ENCODE measurements at places on chromosomes 11 and 22.
A peak's percentile ranks its signal among the peaks of the same experiment; 100 is the strongest.

DNA sequence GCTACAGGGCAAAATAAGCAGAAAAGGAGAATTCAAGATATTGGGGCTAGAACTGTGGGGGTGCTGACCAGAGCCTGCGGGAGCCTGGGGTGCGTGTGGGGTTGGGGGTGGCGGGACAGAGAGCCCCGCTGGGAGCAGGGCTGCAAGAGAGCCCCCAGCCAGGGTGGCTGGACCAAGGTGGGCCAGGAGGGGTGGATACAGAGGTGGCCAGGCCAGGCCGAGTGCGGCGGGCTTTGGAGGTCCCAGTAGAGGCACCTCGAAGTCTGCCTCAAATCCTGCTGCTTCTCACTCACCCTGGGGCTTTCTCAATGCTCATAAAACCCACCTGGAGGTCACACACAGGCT, 16.9 kb upstream of the MUC5B start:
- no peak for DNase-seq

DNA sequence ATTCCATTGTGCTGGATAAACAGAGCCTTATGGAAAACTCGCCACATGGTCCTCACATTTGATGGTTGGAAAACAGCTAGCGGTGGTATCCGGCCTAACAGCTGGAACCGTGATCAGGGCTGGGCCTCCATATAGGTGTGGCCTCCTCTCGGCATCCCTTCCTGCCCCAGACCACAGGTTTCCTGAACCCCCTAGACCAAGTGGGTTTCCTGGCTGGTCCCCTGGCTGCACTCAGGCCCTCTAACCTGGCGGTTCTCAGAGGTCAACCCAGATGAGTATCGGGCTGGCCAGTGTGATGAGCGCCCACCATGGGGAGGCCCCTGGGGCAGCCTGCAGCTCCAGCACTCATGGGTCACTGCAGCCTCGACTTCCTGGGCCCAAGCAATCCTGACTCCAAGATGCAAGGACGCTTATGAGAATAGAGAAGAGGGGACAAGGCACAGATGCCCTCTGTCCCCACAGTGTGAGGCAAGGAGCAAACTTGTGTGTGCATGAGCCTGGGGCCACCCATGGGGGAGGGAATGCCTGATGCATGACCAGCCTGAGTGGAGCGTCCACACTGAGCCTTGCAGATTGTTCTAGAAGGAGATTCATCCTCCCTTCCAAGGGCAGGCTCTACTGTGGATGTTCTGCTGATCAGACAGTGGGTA, 53.4 kb upstream of the WNT7B start:
- no peak for DNase-seq

DNA sequence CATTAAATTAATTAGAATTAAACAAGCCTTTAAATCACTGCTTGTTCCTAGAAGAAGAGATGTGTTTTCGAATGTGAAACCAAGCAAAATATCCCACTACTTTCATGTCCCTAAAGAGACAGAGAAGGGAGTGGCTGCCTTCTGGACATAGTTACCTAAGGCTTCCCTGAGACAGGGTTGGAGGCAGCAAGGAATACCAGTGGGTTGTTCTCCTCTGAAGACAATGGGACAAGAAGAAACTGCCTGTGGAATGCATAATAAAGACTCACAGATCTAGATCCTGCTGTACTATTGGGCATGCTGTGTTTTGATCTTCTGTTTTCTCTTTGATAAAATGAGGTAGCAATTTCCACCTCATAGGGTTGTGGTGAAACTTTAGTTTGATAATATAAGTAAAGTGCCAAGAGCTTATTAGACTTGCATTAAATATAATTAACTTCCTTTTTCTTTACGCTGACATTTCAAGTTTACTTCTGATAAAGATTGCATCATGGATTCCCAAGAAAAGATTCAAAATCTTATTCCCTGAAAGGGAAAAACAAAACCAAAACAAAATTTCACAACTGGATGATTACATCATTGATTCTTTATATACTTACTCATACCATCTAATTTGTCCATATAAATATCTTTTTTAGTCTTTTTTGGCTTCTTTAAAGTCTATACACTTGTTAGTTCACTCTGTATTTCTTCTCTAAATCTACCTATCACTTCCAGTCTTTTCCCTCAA, 621.3 kb downstream of the ETS1 start:
- peak; percentile 23 for DNase-seq

GRCh38 chr11:12871241-12871640, 137.9 kb upstream of the RASSF10 start:
- DNase-seq, result no peak

GRCh38 chr11:30000986-30001750, 15.7 kb downstream of the KCNA4 start:
- no peak for DNase-seq

- DNase-seq, result no peak
These were observed 120.7 kb downstream of the PLEKHA7 start for GRCh38 chr11:16893456-16894066.

DNA sequence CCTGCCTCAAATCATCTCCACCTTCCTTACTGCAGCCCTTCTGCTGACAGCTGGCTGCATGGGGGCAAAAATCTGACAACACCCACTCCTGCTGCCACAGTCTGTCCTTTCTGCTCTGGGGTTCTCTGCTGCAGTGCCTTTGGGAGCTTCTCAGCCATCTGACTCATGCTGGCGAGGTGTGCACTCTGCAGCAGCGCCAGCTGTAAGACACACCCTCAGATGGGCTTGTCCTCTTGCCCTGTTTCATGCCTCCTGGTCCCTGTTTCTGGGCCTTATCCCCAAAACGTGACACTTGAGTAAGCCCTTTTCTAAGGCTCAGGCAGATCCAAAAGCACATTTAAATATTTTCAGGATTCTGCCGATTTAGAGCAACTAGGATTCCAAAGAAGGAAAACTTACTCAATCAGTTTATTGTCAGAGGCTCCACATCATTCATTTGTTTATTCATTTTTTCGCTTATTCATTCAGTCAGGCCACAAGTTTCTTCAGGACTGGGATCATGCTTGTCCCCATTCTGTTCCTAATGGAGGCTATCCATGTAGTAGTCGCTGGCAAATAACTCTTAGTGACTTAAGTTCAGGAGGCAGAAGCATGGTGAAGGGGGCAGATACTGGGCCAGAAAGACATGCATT, 60.2 kb downstream of the SMIM38 start:
- DNase-seq, result no peak

DNA sequence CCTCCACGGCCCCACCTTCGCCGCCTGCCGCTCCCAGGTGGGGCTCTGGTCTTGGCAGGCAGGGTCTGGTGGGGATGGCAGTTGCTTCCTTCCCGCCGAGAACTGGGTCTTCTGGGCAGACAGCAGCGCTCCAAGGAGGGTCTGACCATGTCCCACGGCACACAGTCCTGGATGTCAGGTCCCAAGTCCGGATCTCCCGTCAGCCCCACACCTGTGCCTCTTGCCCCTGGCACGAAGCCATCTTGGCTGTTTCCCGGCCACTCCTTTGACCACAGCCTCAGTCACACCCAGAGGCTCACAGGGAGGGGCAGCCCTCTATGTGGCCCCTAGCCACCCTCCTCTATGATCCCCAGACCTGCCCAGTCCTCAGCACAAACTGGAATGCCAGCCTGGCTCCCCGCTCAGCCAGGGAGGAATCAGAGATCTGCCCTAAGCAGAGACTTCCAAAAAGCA, 14.3 kb downstream of the MUC5B start:
- DNase-seq, result no peak

DNA sequence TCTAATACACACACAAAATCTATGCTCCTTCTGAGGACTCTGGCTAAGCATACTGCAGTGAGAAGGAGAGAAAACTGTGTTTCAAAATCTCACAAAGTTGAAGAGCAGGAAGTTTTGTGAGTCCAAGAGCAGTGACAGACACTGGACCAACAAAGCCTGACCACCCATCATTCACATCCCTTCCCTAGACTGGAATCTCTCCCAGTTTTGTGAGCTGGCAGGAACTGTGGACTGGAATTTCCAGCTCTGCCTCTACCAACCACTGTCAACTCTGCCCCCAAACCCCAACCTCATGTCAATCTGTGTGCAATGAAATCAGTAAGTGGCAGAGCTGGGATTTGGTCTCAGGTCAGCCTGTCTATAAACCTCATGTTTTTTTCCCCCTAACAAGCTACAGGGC, 112.6 kb downstream of the ARL14EP start:
- DNase-seq, result no peak

DNA sequence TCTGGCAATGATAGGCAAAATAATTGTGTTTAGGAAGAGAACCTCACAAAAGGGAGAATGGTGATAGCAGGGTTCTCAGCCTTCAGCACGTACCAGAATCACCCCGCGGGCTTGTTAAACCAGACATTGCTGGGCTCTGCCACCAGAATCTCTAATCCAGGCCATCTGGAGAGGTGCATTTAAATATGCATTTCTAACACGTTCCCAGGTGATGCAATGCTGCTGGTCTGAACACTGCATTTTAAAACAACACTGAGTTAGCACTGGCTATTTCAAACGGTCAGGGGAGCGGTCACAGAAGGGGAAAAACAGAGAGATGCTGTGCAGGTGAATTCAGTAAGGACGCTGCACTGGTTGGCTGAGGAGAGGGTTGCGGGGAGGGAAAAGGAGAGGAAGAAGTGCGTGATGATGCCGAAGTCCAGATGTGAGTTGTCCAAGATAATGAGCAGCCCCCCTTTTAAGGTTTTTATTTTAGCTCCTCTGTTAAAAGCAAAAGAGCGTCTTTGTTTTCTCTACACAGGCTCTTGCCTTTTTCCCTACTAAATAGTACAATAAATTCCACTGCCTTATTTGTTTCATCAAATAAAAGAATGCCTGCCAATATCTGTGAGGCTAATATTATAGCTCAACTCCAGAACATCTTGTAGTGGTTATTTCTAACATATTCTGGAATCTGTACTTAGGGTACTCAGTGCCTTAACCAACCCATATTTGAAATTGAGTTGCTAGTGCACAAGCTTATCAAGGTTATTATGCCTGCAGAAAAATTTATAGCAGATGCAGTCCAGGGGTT, 109.6 kb upstream of the POU2AF2 start:
- no peak for DNase-seq

DNA sequence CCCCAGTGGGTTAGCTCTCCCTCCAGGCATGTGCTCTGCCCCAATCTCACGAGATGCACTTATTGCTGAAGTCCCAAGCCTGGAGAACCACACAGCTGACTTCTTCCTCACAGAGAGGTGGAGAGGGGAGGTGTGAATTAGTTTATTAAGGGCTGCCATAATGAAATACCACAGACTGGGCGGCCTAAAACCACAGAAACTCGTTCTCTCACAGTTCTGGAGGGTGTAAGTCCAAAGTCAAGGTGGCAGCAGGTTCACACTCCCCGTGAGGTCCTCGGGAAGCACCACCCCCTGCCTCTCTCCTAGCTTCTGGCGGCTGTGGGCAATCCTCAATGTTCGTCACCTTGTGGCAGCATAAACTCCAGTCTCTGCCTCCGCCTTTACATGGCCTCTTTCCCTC, 39.3 kb downstream of the TECTA start:
- no peak for DNase-seq

- DNase-seq, result no peak
These were observed 317.0 kb downstream of the BRD1 start for GRCh38 chr22:49510718-49511117.

- DNase-seq, result peak; percentile 89
These were observed at the start of gene BCL2L13 for GRCh38 chr22:17638432-17639246. TSS of gene BCL2L13 (plus strand) at chr22:17638757. CDS start at chr22:17655712, 16,955 bp downstream.

- no peak for DNase-seq
These were observed 141.4 kb downstream of the PARVA start for GRCh38 chr11:12518606-12519385.

- DNase-seq, result no peak
These were observed 28.1 kb upstream of the KIRREL3 start for GRCh38 chr11:127028648-127029047.

DNA sequence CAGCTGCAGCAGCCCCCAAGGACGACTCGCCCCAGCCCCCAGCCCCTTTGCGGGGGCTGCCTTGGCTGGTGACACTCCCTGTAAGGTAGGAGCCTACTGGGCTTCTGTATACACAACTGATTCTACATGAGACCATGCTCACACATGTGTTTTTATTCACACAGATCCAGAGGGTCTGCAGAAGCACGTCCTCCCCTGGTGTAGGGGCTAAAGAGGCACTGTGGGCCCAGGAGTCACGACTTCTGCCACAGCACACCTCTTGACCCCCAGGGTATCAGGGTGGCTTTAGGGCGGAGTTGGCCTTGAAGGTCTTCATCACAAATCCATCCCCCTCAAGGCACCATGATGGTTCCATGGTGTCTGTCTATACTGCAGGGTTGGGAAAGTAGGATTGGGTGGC, 931.2 kb downstream of the TBC1D22A start:
- DNase-seq, result no peak

DNA sequence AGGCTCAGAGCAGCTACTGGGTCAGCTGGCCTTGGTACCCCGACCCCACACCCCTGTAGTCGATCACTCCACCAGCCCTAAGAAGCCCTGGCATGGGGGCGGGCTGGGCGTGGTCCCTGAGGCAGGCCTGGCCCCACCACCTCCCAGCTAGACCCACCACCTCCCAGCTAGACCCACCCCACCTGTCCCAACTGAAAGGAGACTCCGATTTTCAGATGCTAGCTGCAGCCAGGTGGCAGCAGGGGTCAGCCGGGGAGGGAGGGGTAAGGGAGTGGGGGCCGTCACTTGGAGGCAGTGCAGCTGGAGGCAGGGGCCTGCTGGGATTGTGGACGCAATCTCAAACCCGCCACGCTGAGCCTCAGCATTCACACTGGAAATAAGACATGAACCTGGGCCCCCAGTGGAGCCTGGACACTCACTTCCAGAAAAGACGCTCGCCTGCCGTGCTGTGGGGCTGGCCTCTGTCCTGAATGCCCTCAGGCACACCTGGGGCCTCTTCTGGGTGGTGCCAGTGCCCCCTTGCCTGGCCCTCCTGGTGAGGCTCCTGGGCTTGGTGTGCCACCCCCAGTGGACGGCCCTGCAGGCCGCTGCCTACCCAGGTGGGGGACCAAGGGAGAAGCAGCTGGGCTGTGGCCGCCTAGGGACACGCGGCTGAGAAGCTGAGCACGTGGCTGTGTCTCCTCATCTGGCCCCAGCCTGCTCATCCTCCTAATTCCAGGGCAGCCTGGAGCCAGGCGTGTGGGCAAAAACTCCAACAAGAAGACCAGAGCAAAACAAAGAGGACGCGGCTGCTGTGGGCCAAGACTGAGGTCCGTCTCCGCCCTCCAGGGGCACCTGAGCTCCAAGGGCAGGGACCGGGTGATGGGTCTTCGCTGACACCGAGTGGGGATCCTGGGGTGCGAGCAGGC, 26.7 kb downstream of the OSBPL5 start:
- no peak for DNase-seq

DNA sequence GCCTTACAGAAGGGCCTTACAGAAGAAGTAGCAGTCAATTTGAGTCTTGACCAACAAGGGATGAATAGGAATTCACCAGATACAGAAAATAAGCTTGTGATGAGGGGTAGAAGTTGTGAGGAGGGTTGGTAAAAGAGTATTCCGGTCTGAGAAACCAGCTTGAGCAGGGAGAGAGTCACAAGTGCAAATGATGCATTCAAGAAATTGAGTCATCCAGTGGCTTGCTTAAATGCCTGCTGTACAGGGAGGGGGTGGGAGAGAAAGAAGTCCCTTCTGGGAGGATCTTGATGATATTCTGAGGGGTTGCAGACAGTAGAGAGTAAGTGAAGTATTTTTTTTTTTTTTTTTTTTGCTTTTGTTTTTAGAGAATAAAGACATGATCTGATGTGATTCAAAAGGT, 9.2 kb downstream of the CCKBR start:
- DNase-seq, result peak; percentile 8

All from inflammatory macrophage treated with lipopolysaccharide for 1 hour (primary cell).